ENCODE measurements at places on chromosomes 7 and 10. TPM values are rescaled to one million over a fixed set of nuclear protein-coding genes. Genes with fewer than 3 reads are reported as not detected.

- no peak for DNase-seq
These were observed 86.8 kb downstream of the MPLKIP start for GRCh38 chr7:40047661-40048060.

UCN3 gene
- not detected for total RNA-seq

- no peak for DNase-seq
These were observed 77.9 kb downstream of the ARHGAP22 start for GRCh38 chr10:48526846-48527505.

MUC12 gene
- not detected for total RNA-seq

DNA sequence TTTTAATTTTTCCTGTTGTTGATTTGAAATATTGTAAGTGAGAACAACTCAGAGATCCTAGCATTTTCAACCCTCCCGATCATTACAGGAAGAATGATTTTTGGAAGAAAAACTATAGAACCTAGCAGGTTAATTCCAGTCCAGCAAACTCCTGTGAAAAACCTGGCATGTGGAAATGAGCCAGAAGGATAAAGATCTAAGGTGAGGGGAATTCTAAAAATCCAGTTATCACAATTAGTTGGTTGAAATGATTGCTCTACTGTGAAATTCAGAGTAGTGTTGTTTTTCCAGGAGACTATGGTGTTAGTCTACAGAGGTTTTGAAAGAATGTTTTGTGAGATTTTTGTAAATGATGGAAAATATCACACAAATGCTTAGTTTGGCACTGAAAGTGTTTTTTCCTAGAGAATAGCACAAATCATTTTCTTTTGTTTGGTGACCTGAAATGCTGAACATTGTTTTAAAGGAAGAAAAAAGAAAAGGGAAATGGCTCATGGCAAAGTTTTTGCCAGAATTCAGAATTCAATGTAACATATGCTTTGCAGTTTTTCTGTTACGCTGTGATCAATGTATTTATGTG lies 152.4 kb upstream of the SLC26A5 start:
- no peak for DNase-seq

- no peak for DNase-seq
These were observed 37.6 kb downstream of the ENTPD1 start for GRCh38 chr10:95793401-95794045.
